NCI-H1694 (cell line): ENCODE measurements at places on chromosomes 4 and X.

DNA sequence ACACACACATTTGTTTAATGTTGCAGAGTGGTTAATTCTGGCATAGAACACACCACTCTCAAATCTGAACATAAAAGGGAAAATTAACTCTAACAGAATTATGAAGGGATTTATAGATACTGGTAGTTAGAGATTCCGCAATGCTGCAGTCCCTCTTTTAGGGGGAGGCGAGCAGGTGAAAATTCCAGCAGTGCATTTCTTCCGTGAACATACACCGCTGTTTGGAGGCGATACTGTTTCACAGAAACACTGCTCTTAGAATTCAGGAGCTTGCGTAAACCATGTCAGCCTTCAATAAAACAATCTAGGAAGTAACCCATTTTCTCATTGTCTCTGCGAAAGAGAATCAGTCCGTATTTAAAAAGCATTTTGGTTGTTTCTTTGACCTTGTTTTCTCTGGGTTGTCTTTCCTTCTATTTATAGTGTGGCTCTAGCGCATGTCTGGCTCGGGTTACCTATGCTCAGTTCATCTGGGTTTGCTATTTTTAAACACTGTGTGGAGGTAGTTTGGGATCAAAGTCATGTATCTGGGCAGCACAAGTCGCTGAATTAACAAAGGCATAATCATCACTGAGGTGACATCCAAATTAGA, 90.4 kb downstream of the GPAT3 start:
- no peak for DNase-seq

DNA sequence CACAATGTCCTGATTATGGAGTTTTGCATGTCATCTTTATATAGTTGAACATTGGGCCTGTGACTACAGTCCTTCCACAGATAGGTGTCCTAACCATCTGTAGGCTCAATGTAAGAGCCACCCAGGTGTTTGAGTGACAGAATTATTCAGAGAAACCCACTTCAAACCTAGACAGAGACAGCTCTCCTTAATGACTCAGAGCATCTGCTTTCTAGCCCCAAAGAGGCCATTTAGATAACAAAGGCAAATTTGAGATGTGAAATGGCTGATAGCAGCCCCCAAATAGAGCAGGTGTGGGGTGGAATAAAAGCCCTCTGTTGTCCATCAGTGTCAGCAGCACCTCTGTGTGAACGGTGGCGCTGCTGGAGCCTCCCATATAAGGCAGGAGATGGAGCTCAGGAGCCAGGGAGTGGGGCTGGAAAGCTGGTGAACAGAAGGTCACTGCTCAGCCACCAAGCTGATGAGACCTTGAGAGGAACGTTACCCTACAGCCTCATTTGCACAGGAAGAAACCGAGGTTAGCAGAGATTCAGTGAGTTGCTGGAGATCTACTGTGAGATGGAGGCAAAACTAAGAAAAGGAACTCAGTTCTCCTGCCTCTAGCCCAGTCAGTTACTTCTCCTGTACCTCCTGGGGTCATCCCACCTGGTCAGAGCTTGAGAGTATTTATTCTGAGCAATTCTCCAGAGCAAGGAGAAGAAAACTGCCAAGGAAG, 153.3 kb upstream of the LNX1 start:
- DNase-seq, result no peak

GRCh38 chr4:121326597-121326996, 54.2 kb downstream of the QRFPR start:
- no peak for DNase-seq

DNA sequence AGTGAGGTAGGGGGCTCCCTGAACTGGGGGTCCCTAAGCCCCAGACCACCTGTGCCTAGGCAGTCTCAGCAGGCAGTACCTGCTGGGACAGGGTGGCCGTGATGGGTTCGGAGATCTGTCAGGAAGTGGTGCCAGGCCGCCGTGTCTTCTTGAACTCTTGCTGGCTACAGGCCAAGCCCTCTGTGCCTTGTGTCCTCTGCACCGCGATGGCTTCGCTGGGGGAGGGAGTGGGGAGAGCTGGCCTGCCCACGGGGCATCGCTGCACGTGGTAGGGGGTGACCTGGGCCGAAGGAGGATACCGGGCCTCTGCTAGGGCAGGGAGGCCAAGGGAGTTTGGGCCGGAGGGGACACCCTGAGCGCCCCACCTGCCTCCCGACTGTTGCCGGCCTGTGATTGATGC, 96.7 kb upstream of the NKX1-1 start:
- no peak for DNase-seq

- DNase-seq, result no peak
Observed at GRCh38 chrX:67546496-67547423, 2.9 kb downstream of the AR start.

- no peak for DNase-seq
Observed at GRCh38 chr4:56314207-56314915, 72.9 kb downstream of the AASDH start.

DNA sequence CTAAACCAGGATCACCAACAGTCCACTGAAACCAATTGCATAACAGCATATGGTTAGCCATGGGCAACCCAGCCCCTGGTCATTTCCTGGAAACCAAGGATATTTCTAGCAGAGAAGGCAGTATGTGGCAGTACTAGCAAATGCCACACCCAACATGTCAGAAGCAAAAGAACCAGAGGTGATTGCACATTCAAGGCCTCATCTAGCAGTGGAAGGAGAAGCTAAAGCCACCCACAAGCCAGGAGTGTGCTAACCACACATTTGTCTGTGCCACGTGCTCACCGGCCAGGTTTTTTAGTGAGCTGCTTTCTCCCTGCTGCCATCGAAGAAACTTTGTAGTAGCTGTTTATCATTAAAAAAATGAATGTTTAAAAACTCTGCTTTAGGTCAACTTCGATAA, 42.0 kb downstream of the TEC start:
- DNase-seq, result no peak
